ENCODE measurements at places on chromosomes 4 and X.
A peak's percentile ranks its signal among the peaks of the same experiment; 100 is the strongest.

- no peak for DNase-seq
These were observed 72.9 kb downstream of the CLDN34 start for GRCh38 chrX:10039821-10040793.

- DNase-seq = no peak
These were observed 592.0 kb upstream of the GALNTL6 start for GRCh38 chr4:171221181-171221580.

DNA sequence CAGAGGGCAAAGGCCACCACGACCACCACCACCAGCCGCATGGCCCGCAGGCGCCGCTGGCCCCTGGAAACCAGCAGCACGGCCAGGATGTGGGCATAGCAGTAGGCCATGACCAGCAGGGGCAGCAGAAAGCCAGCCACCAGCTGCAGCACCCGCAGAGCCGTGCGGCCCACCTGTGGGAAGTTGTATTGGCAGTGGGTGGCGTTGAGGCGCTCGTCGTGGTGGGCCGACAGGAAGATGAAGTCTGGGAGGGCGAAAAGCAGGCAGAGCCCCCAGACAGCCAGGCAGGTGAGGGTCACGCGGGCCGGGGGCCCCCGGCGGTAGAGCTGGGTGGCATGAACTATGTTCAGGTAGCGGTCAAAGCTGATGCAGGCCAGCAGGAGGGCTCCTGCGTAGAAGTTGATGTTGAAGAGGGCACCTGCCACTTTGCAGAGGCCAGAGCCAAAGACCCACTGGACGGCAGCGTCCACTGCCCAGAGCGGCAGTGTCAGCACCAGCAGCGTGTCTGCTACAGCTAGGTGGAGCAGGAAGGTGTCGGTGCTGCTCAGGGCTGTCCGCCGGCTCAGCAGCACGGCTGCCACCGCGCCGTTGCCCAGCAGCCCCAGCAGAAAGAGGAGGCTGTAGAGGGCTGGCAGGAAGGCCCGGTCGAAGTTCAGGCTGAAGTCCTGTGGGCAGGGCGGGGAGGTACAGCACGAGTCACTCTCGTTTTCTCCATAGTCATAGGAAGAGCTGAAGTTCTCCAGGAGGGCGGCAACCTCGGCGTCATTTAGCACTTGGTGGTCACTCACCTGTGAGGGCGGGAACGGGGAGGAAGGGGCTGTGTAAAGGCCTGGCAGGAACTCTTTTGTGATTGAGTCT, 1.4 kb downstream of the CXCR3 start:
- no peak for DNase-seq

DNA sequence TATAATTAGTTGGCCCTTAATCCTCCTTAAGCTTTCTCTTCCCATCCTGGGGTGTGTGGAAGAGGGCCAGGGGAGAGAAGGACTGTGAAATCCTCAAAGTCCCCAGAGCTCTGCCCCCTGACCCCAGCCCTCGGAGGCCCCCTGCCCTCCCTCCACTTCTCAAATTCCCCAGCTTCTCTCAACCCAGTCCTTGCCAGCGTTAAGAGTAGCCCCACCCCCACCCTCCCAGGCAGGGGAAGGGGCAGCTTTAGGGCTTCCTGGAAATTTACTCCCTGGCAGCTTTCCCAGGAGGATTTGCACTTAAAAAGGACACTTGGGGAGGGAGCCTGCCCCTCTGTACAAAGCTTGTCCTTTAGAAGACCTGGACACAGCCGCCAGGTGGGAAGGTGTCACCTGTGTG, 11.8 kb upstream of the CD40LG start:
- DNase-seq = no peak

- DNase-seq = no peak
These were observed 63.7 kb downstream of the SEC24D start for GRCh38 chr4:118772081-118772766.

DNA sequence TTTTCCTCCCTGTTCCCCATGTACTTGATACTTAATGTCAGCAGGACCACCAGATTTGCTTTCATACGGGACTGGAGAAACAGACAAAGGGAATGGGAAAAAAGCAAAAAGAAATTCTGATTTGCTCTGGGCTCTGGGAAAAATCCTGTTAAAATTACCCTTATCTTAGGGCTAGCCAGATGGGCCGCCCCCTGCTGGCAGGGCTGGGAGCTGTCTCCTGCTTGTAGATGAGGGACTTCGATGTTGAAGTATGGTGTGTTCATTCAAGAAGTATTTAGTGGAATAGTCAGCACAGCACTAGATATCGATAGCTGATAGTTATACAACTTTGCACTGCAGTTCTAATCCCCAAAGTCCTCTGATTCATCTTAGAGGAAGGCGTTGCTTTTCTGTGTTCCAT, 45.8 kb downstream of the BCORL1 start:
- no peak for DNase-seq

DNA sequence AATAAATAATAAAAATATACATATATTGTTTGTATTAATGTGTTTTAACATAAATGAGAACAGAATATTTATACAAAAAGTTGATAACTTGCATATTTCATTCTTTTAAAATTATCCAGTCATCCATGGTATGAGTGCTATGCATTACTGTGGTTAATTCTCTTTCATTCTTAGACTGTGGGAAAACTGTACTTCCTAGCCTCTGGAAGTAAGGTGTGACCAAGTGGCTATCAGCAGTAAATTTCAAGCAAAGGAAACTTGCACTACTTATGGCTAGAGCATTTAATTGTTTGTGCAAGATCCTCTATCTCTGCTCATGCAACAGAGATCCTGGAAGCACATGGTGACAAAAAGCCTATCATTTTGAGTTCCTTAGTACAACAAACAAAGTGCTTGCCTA, 1054.5 kb upstream of the PABPC4L start:
- DNase-seq = no peak

DNA sequence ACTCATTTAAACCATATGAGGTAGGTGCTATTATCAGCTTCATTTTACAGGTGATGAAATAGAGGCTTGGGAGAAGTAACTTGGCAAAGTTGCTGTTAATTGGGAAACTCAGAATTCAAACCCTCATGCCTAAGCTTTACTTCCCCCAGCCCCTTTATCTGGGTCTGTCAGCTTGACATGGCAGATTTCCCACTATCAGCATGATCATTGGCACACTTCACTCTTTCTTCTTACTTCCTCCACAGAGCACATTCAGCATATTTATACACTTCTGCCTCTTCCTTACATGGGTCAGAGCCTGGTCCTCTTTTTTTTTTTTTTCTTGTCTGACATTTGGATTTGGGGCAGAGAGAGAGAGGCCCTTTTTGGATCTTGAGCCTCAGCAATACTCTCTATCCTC, 56.5 kb upstream of the ARX start:
- DNase-seq = no peak

- no peak for DNase-seq
These were observed 30.0 kb downstream of the PAPSS1 start for GRCh38 chr4:107689912-107690587.

DNA sequence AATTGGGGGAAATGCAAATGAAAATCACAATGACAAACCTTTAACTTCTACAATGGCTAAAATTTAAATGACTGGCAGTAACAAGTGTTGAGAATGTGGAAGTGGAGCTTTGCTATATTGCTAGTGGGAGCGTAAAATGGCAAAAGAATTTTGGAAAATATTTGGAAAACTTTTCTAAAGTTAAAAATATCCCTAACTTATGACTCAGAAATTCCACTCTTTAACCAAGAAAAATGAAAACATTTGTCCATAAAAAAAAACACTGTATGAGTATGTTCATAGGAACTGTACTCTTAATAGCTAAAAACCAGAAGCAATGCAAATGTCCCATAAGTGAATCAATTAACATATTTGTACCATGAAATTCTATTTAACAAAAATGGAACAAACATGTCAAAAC, 3.6 kb downstream of the TBCK start:
- DNase-seq = no peak

DNA sequence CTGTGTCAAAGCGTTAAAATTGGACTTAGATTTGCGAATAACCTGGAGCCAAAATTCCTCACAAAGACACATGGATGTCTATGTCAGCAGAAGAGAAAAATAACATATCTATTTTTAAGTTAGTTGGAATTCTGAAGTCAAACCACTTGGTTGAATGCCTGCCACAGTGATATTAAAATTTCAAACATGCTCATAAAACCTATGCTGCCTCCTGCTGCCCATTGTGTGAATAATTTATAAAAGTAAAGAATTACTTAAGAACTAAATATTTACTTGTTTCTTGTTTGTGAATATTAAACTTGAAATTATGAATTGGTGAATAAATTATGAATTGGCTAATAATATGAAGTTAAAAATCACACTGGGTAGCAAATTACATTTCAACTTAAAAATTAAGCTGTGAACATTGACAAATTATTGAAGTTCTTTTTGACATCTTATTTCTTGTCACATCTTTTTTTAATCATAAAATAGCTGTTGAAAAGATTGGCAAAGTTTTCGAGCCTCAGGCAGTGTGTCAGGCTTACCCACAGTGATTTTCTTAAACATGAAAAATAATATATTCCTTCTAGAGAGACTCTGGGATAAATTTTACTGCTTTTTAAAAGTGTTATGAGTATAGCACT, 35.4 kb downstream of the FABP2 start:
- DNase-seq = peak; percentile 54

GRCh38 chrX:113759422-113759821, 824.5 kb upstream of the HTR2C start:
- no peak for DNase-seq

DNA sequence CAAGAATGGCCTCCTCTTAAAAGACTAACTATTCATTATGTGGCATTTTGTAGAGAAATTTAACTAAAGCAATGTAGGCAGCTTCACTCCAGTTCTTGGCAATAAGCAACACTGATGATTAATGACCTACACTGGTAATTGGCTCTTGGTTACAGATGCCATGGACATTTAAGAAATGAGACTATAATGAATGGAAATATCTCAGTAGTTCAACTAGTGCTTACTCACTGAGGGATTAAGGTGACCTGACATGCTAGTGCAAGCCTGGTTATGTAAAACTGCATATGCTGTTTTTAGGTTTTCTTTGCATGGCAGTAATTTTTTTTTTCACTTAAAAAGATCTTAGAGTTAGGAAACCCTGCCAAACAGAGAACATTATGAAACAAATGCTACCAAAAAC, 152.7 kb upstream of the AADAT start:
- DNase-seq = no peak

GRCh38 chrX:149302705-149303104, 202.4 kb downstream of the IDS start:
- no peak for DNase-seq

DNA sequence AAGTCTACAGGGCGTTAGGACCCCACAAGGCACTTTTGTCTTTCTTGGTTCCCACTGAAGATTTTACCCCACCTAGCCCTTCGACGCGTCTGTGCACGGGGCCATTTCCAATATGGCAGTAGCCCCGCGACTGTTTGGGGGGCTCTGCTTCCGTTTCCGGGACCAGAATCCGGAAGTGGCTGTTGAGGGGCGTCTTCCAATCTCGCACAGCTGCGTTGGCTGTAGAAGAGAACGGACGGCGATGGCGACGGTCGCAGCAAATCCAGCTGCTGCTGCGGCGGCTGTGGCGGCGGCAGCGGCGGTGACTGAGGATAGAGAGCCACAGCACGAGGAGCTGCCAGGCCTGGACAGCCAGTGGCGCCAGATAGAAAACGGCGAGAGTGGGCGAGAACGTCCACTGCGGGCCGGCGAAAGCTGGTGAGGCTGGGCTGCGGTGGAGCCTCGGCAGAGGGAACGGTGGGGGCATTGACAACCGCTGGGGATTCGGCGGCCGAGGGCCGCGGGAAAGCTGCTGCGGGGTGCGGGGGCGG, at the start of gene USP11:
TSS of gene USP11 (plus strand) at position 207 of the 530 bp plus-strand sequence. CDS start at position 242, 35 bp downstream.
- peak; percentile 67 for DNase-seq

DNA sequence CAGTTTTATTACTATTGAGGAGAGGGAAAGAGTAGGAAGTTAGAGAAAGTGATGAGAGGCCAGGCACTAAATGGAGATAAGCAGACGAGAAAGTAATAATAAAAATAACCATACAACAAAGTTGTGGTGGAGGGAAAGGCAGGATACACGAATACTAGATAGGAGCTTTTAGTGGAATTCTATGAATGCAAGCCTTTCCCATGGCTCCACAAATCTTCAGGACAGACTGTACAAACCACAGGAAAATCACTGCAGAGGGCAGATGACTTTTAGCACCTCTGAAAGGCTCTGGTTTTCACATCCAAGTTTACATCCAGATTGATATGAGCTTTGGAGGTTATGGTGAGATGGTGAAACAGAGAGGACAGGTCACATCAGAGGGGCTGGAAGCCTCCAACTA, 41.5 kb downstream of the TNIP3 start:
- DNase-seq = no peak

- peak; percentile 40 for DNase-seq
These were observed 9.6 kb upstream of the TMA16 start for GRCh38 chr4:163484906-163485305.

GRCh38 chr4:20506827-20507226, 193.4 kb upstream of the PACRGL start:
- DNase-seq = no peak

DNA sequence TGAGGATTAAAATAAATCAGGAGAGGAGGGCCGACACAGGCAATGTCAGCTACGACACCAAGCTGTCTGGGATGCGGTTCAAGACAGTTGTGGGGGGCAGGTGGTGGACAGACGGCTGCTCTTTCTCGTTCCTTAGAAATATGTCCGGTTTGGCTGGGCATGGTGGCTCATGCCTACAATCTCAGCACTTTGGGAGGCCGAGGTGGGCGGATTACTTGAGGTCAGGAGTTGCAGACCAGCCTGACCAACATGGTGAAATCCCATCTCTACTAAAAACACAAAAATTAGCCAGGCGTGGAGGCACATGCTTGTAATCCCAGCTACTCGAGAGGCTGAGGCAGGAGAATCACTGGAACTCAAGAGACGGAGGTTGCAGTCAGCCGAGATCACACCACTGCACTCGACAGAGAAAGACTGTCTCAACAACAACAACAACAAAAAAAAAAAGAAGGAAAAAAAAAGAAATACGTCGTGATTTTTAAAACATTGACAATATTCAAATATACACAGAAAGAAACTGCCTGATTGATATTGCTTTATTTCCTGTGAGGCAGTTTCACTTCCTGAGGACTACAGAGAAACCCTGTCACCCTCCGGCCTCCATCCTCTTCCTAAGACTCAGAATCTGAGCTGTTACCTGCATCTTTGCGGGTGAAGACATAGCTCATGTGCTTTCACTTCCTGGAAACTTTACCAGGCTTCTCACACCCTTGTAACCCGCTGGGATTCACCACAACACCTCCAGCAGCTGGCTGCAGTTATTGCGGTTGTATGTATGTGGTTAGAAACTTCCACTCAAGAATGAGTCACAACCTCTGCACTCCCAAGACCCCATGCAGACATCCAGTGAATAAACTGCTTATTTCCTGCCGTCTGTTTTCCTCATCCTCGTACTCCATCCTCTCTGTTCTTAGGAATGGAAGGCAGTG, 63.8 kb upstream of the STS start:
- DNase-seq = no peak

GRCh38 chr4:84479663-84480062, 19.4 kb downstream of the NKX6-1 start:
- no peak for DNase-seq

DNA sequence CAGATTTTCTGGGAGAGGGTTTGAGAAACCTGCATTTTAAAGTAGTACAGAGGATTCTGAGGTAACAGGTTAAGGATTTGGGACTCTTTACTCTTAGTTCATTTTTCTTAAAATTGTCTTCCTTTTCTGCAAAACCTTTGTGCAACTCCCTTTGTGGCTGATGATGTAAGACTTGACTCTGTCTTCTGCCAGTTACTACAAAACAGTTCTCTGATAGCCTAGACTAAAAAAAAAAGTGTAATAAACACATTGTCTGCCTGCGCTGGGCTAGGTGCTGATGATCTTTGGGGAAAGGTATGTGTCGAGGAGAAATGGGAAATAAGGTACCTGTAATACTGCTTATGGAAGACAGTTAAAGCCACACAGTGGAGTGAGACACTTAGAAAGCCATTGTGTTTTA, 28.7 kb downstream of the IL13RA1 start:
- DNase-seq = no peak

All from hindlimb muscle (tissue), 1 donor.